ENCODE measurements at places on chromosomes 6 and 20.

GRCh38 chr6:136846046-136846445 is 23.7 kb downstream of the PEX7 start:
- no peak for DNase-seq

- DNase-seq: no peak
Measured at GRCh38 chr20:37542281-37542680, 14.6 kb upstream of the BLCAP start.

DNA sequence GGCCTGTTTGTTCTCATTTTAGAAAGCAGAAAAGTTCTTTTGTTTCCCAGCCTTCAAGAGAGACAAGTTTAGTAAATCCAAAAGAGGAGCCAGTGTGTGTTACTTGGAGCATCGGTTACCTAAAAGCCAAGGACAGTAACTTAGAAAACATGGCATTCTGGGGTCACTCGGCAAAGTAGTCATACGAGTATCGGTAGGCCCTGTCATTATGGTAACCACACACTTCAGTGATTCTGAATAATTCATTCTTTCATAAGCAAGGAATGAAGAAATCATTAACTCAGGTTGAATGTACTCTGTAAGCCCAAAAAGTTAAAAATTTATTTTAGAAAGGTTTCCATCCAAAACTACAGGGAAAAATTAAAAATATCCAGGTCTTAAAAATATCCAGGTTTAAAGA is 34.0 kb downstream of the CNKSR3 start:
- no peak for DNase-seq

- DNase-seq: no peak
Measured at GRCh38 chr6:159646733-159647132, 46.3 kb downstream of the SOD2 start.

- DNase-seq: no peak
Measured at GRCh38 chr20:44302026-44302669, 8.9 kb downstream of the FITM2 start.

- no peak for DNase-seq
Measured at GRCh38 chr20:24185791-24186190, 197.2 kb upstream of the GGTLC1 start.

DNA sequence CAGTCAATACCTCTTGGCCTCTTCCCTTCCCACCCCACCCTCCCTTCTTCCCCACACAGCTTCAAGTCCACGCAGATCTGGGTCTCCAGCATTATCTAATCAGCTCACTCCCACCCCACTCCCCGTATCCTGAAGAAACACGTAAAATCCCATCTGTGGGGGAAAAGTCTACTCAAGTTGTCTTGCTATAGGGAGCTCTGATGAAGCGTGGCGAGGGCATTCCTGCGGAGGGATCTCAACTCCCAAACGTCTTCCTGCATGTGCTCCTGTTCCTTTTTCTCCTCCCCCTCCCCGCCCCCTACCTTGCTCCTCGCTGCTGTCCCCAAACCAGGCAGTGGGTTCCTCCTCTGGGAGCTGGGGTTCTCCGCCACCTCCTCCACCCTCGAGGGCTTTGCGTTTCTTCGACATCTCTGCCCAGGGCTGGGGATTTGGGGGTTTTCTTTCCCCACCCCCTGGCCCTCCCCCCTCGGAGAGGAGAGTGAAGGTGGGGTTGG is 181.8 kb downstream of the TBXT start:
- no peak for DNase-seq

GRCh38 chr6:11522812-11523605 is 14.5 kb upstream of the TMEM170B start:
- no peak for DNase-seq

- no peak for DNase-seq
Measured at GRCh38 chr6:135086414-135086764, 31.8 kb upstream of the HBS1L start.

GRCh38 chr6:163460307-163460782 is 45.8 kb downstream of the QKI start:
- DNase-seq: no peak

DNA sequence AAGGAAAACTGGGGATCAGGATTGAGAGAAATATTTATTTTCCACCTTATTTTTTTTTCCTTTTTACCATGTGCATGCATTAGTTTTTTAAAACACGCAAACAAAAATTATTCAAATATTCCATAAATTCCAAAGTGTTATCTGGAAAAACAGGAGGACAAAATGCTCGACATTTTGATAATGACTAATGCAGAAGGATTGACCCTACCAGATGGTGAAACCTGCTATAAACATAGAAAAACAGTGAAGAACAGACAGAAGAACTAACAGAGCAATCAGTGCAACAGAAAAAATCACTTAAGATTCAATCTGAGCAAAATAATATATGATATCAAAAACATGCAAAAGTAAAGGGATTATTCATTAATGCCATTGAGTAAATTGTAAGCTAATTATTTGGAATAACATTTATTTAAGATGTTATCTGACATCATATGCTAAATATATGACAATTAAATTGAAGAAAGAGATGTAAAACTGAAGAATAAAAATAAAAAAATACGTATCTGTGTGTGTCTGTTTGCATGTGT is 218.4 kb downstream of the LMBRD1 start:
- DNase-seq: no peak

- DNase-seq: no peak
Measured at GRCh38 chr20:4568361-4568959, 153.2 kb upstream of the PRND start.

- DNase-seq: no peak
Measured at GRCh38 chr20:46666306-46666705, 15.0 kb upstream of the SLC13A3 start.

GRCh38 chr6:78810146-78810545 is 57.2 kb upstream of the IRAK1BP1 start:
- DNase-seq: no peak

- no peak for DNase-seq
Measured at GRCh38 chr20:63316502-63316921, 23.5 kb downstream of the COL20A1 start.

DNA sequence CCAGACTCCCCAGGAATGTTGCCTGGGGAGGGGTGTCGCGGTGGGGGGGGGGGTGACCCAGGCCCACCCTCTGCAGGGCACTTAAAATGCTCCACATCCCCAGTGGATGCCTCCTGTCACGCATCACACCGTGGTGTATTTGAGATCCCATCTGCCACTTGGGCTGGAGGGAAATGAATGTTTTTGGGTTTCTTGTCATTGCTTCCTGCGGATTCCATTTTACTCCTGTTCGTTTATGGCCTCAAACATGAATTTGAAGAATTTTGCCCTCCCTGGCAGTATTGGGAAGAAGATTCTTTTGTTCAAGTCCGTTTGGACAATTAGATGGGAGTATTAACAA is 544 bp upstream of the KHDC1 start:
- no peak for DNase-seq

DNA sequence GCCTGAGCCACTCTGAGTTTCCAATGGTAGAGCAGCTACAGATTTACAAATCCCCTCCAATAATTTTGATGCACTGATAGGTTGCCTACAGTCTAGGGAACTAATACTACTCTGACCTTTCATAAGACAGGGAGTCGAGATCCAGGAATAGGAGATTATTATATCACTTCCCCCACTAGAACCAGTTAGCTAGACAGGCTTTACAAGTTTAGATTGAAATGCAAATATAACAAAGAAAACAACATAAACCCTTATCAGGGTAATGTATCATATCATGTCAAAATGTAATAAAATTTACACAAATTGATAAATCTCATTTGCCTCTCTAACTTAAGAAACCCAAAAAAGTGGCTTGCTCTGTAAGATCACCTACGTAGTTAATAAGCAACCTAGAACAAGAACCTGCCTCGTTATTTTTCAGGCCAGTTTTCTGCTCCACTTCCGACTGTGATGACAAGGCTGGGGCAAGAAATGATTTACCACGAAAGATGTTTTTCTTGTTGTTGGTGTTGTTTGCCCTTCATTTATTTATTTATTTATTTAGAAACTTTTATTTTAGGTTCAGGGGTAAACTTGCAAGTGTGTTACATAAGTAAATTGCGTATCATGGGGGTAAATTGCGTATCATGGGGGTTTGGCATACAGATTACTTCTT is 504.2 kb upstream of the ID4 start:
- no peak for DNase-seq

- no peak for DNase-seq
Measured at GRCh38 chr6:146297815-146298214, 245.8 kb upstream of the RAB32 start.

GRCh38 chr6:15256538-15257271 is 10.8 kb downstream of the JARID2 start:
- no peak for DNase-seq

GRCh38 chr6:19299129-19299528 is 538.0 kb upstream of the ID4 start:
- DNase-seq: no peak

DNA sequence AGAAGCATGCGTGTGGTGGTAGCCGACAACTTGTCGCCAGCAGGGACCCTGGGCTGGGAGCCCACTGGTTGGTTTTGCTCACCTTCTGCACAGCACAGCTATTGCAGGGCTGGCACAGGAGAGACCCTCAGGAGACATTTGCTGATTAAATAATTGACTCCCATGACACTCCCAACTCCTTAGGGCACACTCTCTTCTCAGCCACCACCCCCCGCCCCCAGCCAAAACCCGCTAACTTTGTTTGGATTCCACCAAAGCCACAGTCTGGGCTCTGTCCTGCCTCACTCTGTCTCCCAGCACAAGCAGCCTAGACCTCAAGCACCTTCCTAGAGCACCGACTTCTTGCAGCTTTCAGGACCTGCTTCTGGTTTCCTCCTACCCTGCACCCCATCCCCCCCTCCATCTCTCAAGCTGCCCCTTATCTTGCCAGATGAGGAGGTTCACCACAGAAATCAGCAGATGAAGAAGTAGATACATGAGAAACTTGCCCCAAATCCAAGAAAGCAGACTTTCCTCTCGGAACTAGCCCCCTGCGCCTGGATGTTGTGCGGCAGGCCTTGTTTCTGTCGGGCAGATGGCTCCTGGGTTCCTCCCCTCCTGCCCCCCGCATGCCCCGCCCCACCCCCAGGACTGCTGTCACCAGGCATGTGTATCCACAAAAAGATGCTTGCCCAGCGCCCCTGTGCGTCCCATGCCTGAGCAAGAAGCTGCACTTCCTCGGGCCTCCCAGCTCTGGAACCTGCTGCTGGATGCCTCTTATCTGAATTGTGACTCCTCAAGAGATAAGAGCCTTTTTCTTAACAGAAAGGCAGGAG is 35.0 kb upstream of the CD93 start:
- no peak for DNase-seq

- DNase-seq: no peak
Measured at GRCh38 chr6:117344444-117345291, 79.3 kb downstream of the VGLL2 start.

DNA sequence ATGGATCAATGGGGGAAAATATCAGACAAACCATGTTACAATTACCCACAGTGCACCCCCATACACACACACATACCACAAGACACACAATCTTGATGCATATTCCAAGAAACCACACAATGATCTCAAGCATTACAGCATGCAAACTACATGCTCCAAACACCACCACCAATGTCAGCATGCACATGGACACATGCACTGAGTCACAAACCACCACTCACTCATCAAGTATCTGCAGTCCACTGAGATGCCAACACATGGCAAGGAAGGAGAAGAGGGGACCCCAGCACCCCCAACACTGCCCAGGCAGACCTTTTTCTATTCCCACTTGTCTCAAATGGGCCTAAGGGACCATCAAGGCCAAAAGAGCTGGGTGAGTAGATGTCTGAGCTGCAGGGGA is 91.6 kb downstream of the PREX1 start:
- DNase-seq: no peak

- DNase-seq: no peak
Measured at GRCh38 chr20:35768731-35769664, 2.8 kb upstream of the PHF20 start.

DNA sequence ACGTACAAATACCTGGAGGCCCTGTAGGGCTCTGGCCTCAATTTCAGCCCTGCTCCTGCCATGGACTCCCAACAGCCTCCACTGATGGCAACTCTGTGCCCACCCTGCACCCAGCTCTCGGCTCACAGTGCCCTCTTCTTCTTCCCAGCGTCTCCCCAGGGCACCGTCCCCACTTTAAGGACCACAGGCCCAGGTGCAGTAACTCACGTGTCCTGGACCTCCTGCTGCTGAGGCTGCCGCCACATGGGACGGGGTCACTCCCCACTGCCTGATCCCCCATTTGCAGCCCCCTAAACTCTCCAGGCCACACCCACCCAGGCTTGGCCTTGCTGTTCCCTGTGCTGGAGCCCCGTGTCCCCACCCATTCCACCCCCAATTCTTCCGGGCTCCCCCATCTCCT is 223.4 kb downstream of the PREX1 start:
- no peak for DNase-seq

DNA sequence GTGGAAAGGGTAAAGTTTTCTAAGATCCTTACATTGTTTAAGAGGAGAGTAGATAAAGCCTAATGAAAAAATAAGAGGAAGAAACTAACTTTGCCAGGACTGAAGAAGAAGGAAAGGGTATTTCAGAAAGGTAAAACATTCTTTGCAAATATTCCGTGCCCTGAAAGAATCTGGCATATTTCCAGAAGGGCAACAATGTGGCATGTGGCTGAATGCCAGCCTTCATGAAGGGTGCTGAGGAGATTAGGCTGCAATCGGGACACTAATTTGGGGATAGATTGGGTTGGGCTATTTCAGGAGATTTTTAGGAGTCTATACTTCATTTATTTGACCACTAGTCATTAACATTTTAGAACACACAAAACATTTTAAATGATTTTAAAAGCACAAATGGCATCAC is 16.2 kb upstream of the UFL1 start:
- DNase-seq: no peak

DNA sequence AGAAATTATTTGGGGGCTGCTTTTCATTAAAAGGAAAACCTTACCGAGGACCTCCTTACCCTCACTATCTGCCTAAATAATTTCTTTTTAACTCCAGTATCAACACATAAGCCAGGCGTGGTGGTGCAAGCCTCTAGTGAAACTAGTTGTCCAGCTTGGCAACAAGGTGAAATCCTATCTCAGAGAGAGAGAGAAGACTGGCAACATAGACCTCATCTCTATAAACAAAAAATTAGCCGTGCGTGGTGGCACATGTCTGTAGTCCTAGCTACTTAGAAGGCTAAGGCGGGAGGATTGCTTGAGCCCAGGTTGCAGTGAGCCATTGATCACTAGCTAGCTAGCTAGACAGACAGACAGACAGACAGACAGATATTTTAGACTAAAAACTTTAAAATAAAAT is 92.5 kb downstream of the ARMC2 start:
- no peak for DNase-seq

GRCh38 chr6:32970413-32971241 is 2.2 kb downstream of the BRD2 start:
- DNase-seq: no peak

DNA sequence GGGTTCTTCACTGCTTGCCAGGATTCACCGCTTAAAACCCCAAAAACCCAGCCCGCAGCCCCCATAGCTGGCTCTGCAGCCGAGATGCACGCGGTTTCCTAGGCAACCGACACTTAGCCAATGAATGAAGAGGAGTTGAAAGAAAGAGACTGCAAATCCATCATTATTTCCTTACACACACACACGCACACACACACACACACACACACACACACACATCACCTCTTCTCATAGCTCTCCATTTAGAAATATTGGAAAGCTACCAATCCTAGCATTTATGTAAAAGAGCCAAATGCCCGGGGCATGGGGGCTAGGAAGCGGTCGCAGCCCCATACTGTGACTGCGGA is 3.4 kb upstream of the TUBB2B start:
- no peak for DNase-seq

Data from cortex of kidney (tissue), 1 donor.